ENCODE measurements at places on chromosomes 3 and 15.
A peak's percentile ranks its signal among the peaks of the same experiment; 100 is the strongest.

GRCh38 chr3:16994854-16995525 lies 110.2 kb downstream of the PLCL2 start:
- DNase-seq: no peak

DNA sequence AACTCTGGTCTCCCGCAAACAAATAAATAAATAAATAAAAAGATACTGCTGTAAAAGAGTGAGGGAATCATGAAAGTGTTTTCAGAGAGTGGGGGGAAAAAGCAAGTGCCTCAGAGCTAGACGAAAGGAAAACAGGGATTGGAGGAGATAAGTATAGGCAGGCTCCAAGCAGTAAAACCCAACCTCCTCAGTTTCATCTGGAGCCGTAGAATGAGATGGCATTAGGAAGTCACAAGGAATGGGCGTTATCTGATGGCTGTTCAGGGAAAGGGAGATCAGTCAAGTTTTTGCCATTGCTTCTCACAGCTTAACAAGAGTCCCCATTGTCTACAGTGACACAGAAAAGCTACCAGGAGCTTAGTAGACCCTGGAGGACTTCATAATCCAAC lies 451.5 kb upstream of the PPP2R3A start:
- no peak for DNase-seq

DNA sequence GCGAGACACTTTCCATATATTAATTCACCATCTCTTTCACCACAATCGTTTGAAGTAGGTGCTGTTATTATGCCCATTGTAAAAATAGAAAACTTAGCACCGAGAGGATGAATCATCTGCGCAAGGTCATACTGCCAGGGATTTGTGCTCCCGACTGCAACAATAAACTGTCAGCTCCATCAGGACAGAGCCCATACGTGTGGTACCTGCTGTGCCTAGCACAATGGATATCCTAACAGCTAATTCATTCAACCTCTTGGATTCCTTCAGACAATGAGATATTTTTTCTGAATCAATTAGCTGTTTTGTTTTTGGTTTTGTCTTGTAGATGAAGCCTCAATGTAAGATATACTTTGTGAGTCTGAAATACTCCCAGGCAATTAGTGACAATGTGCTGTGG lies 32.3 kb upstream of the PROK2 start:
- no peak for DNase-seq

GRCh38 chr3:167901138-167901537 lies 165.6 kb downstream of the SERPINI1 start:
- no peak for DNase-seq

DNA sequence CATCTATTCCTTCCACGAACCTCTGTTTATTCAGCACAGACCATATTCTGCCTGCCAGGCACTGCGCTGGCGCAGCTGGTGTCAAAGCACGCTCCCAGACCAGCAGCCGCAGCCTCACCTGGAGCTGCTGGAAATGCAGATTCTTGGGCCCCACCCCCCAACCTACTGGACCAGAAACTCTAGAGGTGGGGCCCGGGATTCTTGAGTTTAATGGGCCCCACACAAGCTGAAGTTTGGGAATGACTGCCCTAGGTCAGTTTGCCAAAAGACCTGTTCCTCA lies 7.0 kb downstream of the CHST13 start:
- no peak for DNase-seq

DNA sequence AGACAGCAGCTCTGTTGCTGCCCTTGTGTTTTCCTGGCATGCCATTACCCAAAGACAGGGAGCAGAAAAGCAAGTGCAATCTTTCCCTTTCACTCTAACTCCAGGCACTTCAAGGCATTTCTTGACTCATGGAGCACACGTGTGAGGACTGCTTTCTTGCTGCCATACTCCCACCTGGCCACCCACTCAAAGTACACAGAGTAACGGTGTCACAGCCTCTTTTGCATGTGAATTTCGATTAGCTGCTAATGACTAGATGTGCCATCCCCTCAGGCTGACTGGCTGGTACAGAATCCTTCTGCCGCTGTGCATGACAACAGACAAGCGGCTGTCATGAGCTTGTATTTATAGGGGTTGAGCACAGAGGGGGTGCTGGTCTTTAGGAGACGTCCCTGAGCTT lies 380.6 kb downstream of the CTNNB1 start:
- no peak for DNase-seq

- DNase-seq: no peak
Measured at GRCh38 chr3:30608598-30608947, 2.2 kb downstream of the TGFBR2 start.

DNA sequence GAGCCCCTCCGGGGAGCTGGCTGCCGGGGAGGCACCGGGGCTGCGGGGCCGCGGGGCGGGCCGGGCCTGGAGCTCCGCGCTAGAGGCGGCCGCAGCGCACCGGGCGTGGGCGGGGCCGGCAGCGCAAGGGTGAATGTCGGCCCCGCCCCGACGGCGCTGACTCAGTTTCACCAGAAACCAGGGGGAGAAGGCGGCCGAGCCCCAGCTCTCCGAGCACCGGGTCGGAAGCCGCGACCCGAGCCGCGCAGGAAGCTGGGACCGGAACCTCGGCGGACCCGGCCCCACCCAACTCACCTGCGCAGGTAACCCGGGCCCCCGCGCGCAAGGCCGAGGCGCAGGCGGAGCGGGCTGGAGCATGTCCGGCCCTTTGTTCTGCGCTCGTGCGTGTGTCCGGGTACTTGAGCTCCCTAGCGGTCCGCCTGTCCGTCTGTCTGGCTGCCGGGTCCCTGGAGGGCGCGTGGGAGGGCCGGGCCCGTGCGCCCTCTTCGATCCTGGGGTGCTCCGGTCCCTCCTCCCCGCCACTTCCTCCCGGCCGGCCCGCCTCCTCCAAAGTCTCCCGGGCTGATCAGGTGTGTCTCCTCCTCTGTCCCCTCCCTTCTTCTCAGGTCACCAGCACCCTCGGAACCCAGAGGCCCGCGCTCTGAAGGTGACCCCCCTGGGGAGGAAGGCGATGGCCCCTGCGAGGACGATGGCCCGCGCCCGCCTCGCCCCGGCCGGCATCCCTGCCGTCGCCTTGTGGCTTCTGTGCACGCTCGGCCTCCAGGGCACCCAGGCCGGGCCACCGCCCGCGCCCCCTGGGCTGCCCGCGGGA lies at the start of gene SPINT1:
TSS of gene SPINT1 (plus strand) at position 164 of the 811 bp plus-strand sequence. CDS start at position 671, 507 bp downstream.
- peak; percentile 13 for DNase-seq

DNA sequence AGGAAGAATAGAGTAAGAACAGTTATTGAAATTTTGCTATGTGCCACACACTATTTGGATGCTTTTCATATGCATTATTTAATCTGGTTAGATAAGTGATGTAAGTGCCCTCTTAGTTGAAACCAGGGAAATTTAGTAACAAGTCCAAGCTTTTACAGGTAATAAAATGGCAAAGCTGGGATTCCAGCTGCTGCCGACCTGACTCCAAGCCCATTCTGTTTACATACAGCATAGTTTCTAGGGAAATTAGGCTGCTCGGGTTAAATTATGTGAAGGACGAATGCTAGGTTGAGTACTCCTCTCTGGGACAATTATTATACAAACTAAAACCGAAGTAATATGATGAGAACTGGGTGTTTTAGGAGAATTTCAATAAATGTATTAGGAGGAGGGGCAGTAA lies 38.7 kb upstream of the FAH start:
- no peak for DNase-seq

DNA sequence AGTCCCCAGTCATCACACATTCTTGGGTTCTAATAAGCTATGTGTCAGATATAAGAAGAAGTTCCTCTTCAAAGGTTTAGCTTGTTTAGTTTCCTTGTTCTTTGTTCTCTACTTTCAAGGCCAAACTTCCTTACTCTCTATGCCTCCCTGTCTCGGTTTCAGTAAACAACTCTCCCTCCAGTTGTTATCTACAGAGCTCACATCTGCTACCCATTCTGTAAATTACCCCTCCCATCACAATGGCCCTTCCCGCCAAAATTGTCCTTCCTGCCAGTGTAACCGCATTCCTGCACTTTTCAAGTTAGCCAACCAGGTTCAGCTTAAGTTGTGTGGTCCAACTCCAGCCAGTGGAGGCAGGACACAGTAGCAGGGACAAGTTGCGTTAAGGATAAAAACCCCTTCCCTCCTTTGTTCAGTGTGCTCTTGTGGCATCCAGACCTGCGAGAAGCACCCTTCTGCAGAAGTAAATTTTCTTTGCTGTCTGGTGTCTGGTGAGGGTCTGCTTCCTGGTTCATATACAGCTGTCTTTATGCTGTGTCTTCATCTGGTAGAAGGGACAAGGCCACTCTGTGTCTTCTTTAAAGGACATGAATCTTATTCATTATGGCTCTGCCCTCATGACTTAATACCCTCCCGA lies 342.1 kb upstream of the GRM7 start:
- DNase-seq: no peak

GRCh38 chr3:97691354-97691753 lies 73.2 kb upstream of the ARL6 start:
- DNase-seq: no peak

DNA sequence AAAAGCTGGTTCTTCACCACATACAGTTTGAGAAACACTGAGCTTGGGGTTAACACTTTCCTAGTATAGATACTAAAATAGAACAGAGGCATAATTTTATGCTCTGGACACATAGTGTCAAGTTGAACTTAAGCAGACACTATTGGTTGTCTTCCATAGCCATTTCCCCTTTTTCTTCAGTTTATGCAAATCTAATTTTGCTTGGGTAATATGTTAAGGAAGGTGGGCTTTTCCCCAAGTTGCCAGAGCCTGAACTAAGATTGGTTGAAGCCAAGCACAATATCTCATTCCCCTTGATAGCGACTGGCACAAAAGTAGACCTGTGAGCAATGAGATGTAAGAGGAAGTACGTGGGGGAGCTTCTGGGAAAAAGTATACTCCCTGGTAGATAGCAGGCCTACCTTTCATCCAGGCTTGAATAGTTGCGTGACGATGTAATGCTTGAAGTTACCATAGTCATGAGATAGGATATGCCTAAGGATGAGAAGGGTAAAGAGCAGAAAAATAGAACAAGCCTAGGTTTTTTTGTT lies 4.5 kb upstream of the POPDC2 start:
- DNase-seq: no peak

DNA sequence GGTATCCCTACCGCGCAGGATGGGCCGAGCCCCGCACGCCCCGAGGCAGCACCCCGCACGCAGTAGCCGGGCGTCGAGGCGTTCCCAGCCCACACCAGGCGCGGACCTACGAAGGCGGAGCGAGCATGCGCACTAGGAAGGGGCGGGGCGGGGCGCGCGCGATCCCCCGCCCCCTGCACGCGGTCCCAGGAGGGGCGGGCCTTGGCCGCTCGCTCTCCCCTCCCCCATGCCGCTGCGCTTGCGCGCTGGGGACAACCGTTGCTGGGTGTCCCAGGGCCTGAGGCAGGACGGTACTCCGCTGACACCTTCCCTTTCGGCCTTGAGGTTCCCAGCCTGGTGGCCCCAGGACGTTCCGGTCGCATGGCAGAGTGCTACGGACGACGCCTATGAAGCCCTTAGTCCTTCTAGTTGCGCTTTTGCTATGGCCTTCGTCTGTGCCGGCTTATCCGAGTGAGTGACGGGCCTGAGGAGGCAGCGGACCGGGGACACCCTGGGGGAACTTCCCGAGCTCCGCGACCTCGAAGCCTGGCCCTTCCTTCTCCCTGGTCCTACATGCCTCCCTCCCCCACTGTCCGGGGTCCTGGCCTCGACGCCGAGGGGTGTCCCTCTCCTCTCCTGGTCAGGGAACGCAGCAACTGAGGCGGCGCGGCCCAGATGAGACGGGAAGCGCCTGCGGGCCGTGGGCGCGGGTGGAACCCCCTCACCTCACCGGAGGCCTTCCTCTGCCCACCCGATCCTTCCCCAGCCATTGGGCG lies at the start of gene SPESP1:
TSS of gene SPESP1 (plus strand) at position 258 of the 755 bp plus-strand sequence. CDS start at position 387, 129 bp downstream.
- DNase-seq: peak; percentile 18

DNA sequence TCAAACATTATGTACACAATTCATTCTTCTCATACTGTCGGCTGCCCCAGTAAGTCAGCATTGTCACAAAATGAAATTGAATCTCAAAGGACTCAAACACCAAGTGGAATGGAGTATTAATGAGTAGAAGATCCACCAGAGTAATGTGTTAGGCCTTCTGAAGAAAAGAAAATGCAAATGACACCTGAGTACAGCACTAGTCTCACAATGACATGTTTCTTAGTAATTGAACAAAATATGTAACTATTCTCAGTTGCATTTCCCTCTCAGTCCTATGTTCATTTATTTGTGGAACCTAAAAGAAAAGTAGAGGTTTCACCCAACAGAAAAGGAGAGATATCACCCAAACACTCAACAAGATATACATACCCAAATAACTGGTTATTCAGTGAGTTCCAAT lies 283.9 kb upstream of the THBS1 start:
- DNase-seq: no peak

GRCh38 chr3:42880601-42881451 lies 5.1 kb upstream of the CYP8B1 start:
- peak; percentile 75 for DNase-seq

- DNase-seq: no peak
Measured at GRCh38 chr3:197615430-197615829, 59.7 kb upstream of the BDH1 start.

GRCh38 chr3:10268116-10268515 lies 19.9 kb downstream of the TATDN2 start:
- DNase-seq: no peak

DNA sequence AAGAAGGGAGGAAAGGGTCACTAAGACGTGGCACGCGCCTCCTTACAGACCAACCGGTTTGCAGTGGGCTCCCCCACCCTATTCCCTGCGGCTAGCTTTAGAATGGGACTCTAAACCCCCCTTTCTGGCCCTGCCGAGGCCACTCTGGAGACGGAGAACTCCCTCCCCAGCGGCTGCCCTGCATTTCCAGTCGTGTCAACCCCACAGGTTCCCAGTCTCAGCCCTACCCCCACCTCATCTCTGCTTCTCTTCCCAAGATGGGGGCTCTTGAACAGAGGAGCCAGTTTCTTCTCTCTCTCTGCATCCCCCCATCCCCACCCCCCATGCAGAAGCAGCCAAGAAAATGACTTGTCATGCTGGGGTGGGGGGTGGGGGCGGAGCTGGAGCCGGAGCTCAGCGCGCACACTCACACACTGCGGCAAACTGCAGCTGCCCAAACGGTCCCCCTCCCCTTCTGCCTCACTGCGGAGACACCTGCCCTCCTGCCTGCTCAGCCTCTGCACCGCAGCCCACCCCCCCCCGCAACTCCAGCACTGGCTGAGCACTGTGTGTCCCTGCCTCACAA lies 871 bp downstream of the MAP1A start:
- DNase-seq: no peak

DNA sequence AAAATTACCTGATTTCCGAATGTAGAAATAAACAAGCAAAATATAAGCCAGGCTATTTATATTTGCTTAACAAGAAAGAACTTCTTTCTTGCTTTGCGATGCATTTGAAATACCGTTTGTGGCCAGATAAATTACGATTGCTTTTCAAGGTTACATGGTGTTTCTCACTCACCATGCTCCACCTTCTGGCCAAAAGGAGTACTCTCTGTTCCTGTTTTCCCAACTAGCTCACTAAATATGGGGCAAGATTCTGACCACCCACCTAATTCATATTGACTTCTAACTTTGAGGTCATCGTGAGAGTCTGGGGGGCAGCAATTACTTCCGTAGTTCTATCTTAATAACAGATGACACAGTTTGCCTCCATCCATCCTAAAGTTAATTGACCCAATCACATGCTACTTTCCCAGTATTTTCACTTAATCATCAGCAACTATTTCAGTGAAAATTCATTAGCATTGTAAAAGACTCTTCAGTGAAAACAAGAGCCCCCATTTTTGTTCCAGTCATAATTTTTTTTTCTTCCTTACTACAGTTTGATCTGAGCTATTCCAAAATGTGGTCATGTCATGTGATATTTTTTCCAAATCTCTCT lies 25.9 kb downstream of the ACP3 start:
- no peak for DNase-seq
